Spleen (tissue), 13 donors: ENCODE measurements at places on chromosomes 6 and 20. TPM values are rescaled to one million over a fixed set of nuclear protein-coding genes. Genes with fewer than 3 reads are reported as not detected.

The SIRPG gene
- 8.6 TPM for total RNA-seq

The PI3 gene
- total RNA-seq = 12.4 TPM

The BYSL gene
- 9.5 TPM for total RNA-seq

The BTN1A1 gene
- 0.51 TPM for total RNA-seq

The EPHA7 gene
- total RNA-seq = 18.1 TPM

The CFB gene
- 5.4 TPM for total RNA-seq

The SGK2 gene
- total RNA-seq = 3.1 TPM

The CNR1 gene
- total RNA-seq = 2.6 TPM

The FAM50B gene
- 7.8 TPM for total RNA-seq

The CNKSR3 gene
- total RNA-seq = 10.6 TPM

The RIPOR2 gene
- total RNA-seq = 243 TPM

The XKR7 gene
- total RNA-seq = 0.21 TPM

The STX11 gene
- total RNA-seq = 64.3 TPM

The LRRN4 gene
- not detected for total RNA-seq

The TBXT gene
- total RNA-seq = not detected

The KCNQ2 gene
- 1.1 TPM for total RNA-seq

The TUBB2B gene
- 1.6 TPM for total RNA-seq

The TNF gene
- 11.6 TPM for total RNA-seq

The EFCAB8 gene
- 1.7 TPM for total RNA-seq

The HEY2 gene
- 1.5 TPM for total RNA-seq
